DMS79 (cell line): ENCODE measurements at places on chromosomes 7 and 10.

GRCh38 chr7:21365866-21366624 is 61.8 kb upstream of the SP4 start:
- DNase-seq = no peak

GRCh38 chr10:50360077-50360850 is 108.9 kb upstream of the ASAH2 start:
- DNase-seq = no peak

GRCh38 chr7:144529269-144529926 is 125.9 kb upstream of the NOBOX start:
- no peak for DNase-seq

GRCh38 chr10:44300666-44301649 is 83.9 kb downstream of the CXCL12 start:
- peak; percentile 64 for DNase-seq

- no peak for DNase-seq
These were observed 63.9 kb upstream of the GHITM start for GRCh38 chr10:84075226-84076046.

- no peak for DNase-seq
These were observed 328.7 kb downstream of the TCERG1L start for GRCh38 chr10:130982802-130983201.

- DNase-seq = no peak
These were observed 140.8 kb upstream of the NFE2L3 start for GRCh38 chr7:26011039-26011696.

DNA sequence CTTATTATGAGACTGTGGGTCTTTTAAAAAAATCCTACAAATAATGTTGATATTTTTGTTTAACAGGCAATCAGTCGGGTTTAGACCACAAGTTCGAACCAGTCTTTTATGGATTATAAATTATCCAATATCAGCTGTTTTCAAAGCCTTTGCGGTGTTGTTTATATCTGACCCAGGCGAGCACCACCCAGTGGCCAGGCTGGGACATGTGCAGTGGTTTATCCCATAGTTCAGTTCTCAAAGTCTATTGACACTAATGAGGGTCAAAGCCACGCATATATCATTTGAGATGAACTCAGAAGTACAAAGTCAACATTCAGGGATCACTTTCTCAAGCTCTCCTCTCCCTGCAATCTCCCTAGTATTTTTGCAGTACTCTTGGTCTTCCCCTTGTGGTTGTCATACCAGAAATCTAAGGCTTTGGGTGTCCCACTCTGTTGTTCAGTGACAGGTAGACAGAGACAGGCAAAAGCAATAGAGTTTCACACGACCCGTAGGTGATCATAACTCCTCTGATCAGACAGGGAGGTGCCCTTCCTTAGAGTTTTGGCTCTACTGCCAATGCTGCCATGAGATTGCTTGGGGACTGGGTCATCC is 117.4 kb upstream of the POM121L12 start:
- no peak for DNase-seq

DNA sequence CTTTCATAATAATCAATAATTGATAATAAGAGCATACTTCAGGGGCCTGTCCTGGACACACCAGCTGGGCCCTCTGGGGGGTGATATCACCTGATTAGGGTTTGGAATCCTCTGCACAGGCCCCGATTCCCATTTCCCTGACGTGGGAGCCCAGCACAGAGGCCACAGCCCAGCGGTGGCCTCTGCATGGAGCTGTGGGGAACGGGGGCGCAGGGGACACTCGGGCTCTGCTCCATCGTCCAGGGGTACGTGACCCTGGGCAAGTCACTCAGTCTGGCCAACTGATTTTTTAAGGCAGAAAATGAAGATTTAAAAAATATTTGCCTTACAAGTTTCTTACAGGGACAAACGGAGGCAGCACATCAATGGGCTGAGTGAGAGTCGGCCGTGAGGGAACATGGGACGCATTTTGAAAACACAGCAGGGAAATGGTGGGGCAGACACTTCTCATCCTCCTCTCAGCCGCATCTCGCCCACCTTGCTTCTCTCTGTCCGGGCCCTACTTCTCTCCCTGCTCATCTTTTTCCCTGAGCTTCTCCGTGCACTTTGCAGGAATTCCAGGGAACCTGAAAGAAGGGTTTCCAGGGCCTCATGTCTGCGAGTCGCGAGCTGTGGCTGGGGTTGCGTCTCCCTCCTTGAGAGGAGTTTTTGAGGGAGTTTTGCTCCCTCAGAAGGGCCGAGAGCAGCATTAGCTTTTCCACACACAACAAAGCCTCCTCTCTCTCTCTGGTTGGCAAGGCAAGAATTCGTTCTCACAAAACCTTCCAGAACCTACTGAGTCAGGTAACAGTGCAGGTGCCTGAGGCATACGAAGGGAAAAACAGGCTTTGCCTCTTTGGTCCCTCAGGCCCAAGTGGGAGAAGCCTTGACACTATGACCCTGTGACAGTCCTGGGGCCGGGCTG is 312.0 kb downstream of the WDR37 start:
- no peak for DNase-seq

GRCh38 chr10:128035557-128035973 is 90.7 kb downstream of the MKI67 start:
- DNase-seq = no peak

DNA sequence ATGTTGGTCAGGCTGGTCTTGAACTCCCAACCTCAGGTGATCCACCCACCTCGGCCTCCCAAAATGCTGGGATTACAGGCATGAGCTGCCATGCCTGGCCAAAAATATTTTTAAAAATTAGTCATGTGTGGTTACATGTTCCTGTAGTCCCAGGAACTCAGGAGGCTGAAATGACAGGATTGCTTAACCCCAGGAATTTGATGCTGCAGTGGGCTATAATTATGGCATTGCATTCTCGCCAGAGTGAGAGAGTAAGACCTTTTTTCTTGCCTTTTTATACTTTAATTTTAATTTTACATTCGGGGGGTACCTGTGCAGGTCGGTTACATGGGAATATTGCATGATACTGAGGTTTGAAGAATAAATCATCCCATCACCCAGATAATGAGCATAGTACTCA is 86.6 kb upstream of the ZNF92 start:
- DNase-seq = no peak

GRCh38 chr7:7408001-7408770 is 127.5 kb downstream of the COL28A1 start:
- no peak for DNase-seq

GRCh38 chr7:106281127-106281526 is 3.7 kb downstream of the NAMPT start:
- no peak for DNase-seq

DNA sequence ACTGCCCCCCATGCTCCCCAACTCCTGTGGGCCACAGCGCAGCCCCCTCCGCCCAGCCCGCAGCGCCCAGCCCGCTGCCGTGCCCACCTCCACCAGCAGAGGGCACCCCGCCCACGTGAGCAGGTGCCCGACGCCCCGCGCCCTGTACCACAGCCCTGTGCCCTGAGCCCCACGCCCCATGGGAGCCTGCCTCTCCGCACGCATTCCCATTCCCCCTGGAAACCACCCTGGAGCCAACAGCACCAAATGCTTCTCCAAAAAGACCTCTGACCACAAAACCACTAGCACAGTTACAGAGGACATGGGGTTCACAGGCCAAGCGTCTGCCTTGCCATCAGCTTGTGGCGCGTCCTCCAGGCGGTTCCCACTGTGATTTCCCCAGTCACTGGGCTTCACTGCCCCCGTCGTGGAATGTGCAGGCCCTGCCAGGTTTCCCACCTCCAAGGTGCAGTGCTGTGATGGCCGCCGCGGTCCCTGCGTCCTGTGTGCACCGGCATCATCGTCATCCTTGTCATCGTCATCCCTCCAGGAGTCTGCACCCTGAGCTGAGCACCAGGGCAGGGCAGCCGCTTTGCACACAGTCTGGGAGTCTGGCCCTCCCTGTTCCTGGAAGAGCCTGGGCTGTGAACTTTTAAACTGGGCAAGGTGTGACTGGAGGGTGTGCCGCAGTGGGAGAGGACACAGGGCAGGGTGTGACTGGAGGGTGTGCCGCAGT is 61.7 kb downstream of the PWWP2B start:
- no peak for DNase-seq

DNA sequence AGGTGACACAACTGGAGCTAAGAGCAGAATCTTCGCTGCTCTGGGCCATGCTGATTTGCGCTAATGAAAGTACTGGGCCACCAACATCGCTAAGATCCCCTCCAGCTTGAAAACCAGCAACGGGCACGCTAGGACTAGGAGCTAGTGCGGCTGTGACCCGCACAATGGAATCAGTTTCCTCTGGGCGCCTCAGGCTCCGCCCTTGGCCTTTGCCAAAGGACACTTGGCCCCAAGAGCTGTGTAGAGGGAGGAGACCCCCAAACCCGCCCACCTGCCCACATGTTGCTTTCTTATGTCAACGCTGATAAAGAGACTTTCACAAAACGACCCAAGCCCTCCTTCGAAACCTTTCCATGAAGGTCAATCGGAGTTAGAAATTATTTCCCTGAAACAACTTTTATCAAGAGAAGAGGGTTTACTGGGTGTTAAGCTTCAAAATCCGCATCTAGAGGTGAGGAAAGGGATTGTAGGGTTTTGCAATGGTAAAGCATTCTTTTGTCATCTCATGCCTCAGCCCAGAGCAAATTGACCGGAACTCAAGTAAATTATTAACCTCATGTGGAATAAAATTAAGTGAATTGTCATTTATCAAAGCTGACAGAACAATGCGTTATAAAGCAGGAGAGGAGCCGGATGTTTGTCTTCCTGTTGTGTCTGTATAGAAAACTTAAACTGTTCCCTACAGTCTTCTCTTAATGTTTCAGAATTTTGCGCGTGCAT is 9.4 kb downstream of the ABCB5 start:
- no peak for DNase-seq

GRCh38 chr7:34762764-34763163 is 104.7 kb downstream of the NPSR1 start:
- no peak for DNase-seq

DNA sequence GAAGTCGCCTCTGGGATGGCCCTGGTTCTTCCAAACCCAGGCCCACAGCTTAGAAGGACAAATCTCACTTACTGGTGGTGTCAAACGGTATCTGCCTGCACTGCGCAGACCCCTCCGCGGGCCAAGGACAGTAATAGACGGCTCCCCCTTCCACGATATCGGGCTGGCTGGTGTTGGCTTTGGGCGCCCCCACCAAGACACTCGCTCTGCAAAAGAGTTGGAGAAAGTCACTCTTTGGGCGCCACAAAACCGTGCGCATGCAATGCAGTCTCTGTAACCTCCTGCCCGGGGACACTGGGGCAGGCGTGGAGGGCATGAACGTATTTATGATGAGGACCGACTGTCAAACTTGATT is 1.1 kb downstream of the ITGA8 start:
- DNase-seq = no peak

DNA sequence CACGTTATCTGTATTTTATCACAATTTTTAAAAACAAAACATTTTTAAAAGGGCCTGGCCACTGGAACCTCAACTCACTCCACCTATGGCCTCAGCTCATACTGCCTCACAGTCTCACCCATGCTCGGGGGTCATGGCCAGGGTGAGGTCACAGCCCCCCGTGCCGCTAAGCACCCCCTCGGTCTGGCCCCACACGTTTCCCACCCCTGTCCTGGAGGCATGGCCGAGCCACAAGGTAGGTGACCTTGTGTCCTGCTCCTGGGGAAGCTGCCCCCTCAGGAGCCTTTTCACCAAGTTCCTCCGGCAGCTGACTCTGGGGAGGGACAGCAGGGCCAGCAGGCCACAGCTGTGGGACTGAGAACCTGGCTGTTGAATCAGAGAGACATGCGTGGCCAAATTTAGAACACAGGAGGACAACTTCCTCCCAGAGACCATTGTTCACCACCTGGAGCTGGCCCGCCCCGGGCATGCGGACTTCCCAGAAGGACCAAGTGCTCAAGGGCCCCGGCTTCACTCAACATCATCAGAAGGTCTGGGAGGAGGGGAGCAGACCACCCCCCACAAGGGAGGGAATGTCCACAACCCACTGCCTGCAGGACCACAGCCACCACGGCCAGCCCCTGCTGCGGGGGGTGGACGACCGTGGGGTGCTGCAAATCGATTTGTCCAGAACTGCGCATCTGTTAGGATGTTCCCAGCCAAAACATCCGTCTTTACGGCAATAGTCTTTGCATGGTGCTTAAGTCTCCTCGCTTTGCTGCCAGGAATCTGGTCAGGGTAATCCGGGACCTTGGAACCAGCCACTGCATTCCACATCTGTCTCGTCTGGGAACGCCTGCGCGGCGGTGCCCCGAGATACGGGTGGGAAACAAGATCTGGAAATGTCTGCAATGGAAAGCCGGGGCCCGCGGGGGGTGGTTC is 48.6 kb upstream of the PDGFA start:
- no peak for DNase-seq

- DNase-seq = no peak
These were observed 47.8 kb upstream of the TMEM213 start for GRCh38 chr7:138749960-138750359.

DNA sequence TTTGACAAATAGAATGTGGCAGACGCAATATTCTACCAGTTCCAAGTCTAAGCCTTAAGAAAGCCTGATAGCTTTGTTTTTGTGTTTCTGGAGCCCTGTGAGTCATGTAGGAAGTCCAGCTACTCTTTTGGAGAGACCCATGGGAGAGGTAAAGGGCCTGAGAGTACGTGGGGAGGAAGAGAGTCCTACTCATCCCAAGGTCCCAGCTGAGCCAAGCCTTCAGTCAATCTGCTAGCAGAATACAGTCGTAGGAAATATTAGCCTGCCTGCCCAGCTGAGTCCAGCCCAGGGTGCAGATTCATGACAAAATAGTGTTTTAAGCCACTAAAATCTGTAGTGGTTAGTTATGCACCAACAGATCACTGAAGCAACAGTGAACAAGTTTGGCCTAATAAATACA is 9.0 kb upstream of the GNA12 start:
- no peak for DNase-seq

DNA sequence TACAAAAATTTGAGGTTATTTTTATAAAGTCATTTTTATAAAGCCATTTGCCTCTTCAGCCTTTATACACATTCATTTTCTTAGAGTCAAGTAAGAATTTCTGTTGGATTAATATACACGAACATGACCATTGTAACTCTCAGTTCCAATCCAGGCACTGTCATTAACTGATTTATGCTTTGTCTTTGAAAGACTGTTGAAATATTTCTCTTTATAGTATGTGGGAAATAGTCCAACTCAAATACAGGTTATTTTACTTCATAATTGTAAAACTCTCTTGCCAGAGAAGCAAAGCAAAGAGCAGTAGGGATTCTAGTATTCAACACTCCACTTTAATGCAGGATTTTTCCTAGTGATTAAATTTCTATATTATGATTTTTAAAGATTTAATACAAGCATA is 36.5 kb upstream of the PAPSS2 start:
- DNase-seq = no peak

DNA sequence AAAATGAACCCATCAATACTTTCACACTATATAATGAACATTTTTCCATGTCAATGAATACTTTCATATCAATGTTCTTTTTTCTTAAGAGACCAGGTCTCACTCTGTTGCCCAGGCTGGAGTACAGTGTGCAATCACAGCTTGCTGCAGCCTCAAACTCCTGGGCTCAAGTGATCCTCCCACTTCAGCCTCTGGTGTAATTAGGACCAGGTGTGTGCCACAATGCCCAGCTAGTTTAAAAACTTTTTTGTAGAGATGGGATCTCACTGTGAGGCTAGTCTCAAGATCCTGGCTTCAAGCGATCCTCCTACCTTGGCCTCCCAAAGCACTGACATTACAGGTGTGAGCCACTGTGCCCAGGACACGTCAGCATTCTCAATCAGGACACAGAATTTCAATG is 85.2 kb downstream of the SH3PXD2A start:
- no peak for DNase-seq
